ENCODE measurements at places on chromosomes 6 and 20.

GRCh38 chr20:2741881-2742280 lies 49.3 kb downstream of the EBF4 start:
- no peak for DNase-seq

GRCh38 chr6:149062653-149063348 lies 254.7 kb upstream of the TAB2 start:
- DNase-seq, result no peak

DNA sequence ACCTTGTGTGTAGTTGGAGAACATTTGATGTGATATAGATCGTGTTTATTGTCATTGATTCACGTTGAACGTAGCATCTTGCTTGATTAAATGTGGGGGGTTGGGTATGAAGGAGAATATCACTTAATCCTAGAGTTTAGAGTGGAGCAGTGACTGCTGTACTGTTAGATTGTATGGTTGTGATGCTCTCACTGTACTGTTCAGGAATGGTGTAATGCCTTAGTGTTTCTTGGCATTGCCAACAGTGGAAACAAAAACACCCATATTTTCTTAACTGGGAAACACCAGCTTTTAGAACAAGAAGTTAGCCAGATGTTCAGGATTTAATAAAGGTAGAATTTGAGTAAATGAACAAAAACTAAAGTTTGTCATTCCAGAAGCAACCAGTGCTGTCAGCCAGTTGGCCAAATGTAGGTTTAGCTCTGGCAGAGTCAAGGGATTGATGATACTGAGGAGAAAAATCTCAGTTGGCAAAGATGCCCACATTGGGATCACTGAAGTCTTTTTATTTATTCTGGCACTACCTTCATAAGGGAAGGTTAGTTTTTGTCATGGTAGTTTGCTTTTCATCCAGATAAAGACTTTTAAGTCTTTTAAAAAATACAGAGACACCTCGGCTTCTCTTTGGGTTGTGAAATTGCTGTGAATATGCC lies 129.9 kb downstream of the JARID2 start:
- DNase-seq, result no peak

DNA sequence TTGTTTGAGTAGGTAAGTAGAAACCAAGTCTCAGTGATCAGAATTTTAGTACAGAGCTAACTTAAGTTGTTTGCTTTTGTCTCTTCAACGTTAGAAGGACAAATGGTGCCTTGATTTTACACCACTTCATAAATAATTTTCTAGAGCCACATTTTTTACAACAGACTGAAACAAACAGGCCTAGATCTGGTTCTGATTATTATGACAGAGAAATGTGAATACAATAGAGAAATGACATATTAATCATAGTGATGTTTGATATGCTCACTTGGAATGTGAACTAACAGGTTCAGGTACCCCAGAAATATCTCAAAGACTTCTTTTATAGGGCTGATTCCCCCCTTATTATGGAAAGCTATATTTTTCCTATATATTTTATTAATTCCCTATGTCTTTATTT lies 760.6 kb downstream of the KIF16B start:
- DNase-seq, result no peak

- peak; percentile 52 for DNase-seq
Measured at GRCh38 chr20:46215913-46216707, 92.2 kb downstream of the CDH22 start.

DNA sequence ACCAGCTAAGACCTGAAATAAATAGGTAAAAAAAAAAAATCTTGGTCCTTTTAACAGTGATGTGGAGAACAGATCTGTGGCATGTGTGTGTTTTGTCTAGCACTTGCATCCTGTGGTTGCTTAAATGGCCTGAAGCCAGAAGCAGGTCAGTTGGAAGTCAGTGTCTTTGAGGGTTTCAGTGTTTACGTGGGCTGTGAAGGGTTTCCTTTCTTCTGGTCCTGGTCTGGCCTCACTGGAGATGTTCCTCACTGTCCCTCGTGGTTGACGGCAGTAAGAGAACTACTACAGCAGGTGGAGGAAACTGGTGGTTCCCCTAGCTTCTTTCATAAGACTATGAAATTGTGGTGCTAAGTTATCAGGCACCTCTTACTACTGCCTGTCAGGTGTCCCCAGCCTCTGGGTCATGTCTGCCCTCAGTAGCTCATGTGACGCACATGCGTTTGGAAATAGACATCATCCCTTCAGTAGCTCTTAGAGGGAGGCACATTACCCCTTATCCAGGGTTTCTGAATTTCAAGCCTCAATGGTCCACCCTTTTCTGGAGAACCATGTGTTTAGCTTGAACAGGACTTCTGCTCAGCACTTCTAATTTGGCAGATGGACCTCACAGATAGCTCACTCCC lies 59.4 kb upstream of the SCP2D1 start:
- peak; percentile 36 for DNase-seq

- peak; percentile 72 for DNase-seq
Measured at GRCh38 chr6:137013738-137014602, 30.8 kb downstream of the IL20RA start.

GRCh38 chr20:23666189-23666588 lies 22.6 kb downstream of the CST4 start:
- DNase-seq, result peak; percentile 14

GRCh38 chr6:58290177-58290576 lies 972.7 kb downstream of the PRIM2 start:
- no peak for DNase-seq

DNA sequence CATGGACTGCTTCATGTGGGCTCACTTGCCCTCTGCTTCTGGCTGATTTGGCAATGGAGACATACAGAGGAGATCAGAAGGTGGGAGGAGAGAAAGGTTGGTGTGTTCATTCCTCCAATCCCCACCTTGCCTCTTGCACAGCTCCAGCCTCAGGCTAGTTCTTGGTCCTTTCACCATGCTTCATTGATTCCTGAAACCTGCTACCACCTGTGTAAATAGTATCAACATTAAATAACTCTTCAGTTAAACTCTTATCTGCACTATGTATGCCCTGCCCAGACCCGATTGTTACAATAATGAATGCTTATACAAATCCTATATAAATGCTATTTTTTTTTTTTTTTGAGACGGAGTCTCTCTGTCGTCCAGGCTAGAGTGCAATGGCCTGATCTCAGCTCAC lies 174.5 kb downstream of the CD83 start:
- DNase-seq, result no peak

DNA sequence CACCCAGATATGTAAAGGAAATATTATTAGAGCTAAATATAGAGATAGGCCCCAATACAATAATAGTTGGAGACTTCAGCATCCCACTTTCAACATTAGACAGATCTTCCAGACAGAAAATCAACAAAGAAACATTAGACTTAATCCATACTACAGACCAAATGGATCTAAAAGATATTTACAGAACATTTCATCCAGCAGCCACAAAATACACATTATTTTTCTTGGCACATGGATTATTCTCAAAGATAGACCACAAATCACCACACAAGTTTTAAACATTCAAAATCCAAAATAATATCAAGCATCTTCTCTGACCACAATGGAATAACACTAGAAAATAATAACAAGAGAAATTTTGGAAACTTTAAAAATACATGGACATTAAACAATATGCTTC lies 1159.1 kb upstream of the CITED2 start:
- DNase-seq, result peak; percentile 3

GRCh38 chr6:15479761-15480160 lies 183.1 kb downstream of the DTNBP1 start:
- DNase-seq, result no peak

DNA sequence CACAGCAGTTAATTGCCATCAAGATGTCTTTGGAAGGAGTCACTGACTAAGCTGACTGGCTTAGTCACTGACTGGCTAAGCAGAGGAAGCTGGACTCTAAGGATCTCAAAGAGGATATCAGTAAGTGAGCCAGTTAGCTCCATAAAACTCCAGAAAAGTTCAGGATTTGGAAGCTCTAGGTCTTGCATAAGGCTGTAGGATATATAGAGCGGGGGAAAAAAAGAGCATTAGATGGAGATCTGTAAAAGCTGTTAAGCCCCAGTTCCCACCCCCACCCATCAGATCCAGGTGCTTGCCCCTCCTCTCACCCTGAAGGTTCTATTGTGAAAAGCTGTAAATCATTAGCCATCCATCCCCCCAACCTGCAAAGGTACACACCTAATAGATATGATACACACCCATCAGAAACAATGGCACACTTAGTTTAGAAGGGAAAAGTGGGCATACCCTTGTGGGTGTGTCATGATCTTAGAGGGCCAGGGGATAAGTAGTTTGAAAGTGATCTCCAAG lies 32.2 kb downstream of the CARMIL1 start:
- DNase-seq, result peak; percentile 26

GRCh38 chr6:119499797-119500196 lies 150.2 kb upstream of the MAN1A1 start:
- DNase-seq, result no peak

- peak; percentile 31 for DNase-seq
Measured at GRCh38 chr6:42158011-42158410, 15.2 kb upstream of the GUCA1A start.

GRCh38 chr20:63448031-63448430 lies 24.4 kb downstream of the KCNQ2 start:
- no peak for DNase-seq

GRCh38 chr6:143559051-143559660 lies 47.6 kb upstream of the FUCA2 start:
- DNase-seq, result no peak

DNA sequence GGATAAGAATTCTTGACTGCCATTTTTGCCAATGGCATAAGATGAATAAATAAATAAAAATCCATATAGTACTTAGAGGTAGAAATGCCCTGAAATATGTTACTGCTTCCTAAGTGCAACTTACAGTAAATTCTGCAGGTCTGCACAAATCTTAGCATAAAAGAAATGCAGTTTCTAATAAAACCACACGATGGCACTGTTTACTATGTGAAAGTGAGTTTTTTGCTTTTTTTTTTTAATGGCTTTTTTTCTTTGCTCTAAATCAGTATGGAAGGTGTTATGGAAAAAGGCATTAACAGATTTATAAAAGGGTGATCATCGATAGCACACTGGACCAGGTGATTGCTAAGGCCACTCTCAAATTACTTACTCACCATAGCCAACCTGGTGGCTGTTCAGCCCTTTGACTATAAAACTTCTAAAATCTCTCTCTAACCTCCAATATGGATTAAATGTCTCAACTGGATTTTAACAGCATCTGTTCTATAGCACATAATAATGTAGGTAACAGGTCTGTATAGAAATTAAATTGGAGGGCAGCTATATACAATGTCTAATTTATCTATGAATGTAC lies 45.8 kb downstream of the AHI1 start:
- peak; percentile 41 for DNase-seq

GRCh38 chr20:17659801-17660200 lies 22.2 kb downstream of the RRBP1 start:
- no peak for DNase-seq

DNA sequence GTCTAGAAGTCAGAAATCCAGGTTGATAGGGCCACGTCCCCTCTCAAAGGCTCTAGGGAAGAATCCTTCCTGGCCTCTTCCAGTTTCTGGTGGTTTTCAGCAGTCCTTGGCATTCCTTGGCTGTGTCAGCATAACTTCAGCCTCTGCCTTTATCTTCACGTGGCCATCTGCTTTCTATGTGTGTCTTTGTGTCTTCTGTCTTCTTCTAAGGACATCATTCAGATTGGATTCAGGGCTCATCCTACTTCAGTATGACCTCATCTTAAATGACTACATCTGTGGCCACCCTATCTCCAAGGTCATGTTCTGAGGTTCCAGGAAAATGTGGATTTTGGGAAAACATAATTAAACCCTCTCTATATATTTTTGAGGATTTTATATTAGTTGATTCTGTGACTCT lies 23.0 kb downstream of the C6orf89 start:
- no peak for DNase-seq

- peak; percentile 88 for DNase-seq
Measured at GRCh38 chr6:150667977-150668716, 68.5 kb downstream of the PLEKHG1 start.

- peak; percentile 0 for DNase-seq
Measured at GRCh38 chr6:91079969-91080368, 493.1 kb upstream of the MAP3K7 start.

- DNase-seq, result peak; percentile 53
Measured at GRCh38 chr6:47209632-47210031, 100.1 kb downstream of the TNFRSF21 start.

- DNase-seq, result no peak
Measured at GRCh38 chr20:41154436-41155176, 17.3 kb downstream of the PLCG1 start.

GRCh38 chr6:148466158-148466557 lies 123.5 kb downstream of the SASH1 start:
- no peak for DNase-seq

DNA sequence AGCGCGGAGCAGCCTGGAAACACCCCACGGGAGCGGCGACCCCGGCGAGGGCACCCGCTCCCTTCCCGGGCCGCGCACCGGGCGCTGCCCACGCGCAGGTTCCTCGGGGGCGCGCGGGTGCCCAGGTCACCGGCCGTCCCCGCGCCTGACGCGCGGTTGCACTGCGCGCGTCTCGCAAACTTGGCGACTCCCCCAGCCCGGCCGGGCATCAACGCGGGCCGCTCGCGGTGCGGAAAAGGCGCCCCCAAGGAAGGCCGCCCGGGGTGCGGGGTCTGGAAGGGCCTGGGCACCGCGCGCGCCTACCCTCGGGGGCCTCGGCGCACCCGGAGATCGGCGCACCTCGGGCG lies 555 bp upstream of the ZBTB46 start:
- no peak for DNase-seq

Measured in iris pigment epithelial cell (primary cell).